ENCODE measurements at places on chromosomes 11 and 22. TPM values are rescaled to one million over a fixed set of nuclear protein-coding genes. Genes with fewer than 3 reads are reported as not detected.
A peak's percentile ranks its signal among the peaks of the same experiment; 100 is the strongest.

The OR10G8 gene
- total RNA-seq, result not detected

DNA sequence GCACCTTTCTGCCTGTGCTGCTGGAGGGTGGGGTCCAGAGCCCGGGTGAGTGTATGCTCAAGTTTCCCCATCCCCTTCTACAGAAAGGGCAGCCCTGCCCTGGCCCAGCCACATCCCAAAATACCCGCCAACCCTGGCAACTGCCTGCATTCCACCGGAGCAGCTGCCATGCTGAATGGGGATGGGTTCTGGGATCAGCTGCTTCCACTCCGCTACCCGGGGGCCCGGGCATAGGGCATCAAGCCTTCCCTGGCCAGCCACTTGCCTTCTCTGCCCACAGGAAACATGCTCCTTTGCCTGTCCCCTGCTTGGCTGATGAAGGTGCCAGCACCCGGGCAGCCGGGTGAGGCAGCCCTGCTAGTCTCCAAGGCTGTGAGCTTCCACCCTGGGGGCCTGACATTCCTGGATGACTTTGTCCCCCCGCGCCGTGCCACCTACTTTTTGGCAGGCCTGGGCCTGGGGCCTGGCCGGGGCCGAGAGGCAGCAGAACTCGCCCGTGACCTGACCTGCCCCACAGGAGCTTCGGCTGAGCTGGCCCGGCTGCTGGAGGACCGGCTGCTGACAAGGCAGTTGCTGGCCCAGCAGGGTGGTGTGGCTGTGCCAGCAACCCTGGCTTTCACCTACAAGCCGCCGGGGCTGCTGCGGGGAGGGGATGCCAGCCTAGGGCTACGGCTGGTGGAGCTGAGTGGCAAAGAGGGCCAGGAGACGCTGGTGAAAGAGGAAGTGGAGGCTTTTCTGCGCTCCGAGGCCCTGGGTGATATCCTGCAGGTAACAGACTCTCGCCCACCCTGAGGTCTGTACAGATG is 3.2 kb downstream of the CARNS1 start:
- DNase-seq, result peak; percentile 61

DNA sequence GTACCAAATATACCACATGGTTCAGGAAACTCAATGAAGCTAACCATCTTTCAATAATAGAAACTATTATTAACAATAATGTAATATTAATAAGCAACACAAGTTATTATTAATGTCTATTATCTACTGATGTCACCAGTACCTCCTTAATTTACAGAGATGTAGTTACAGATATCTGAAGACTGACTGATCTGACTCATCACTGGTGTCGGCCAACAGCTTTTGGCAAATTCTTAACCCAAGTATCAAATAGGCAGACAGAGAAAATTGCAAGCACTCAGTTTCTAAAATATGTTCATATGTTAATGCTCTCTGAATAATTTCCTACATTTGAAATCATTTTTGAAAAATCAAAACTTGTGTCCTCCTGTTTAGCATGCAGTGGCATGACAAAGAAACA is 100.4 kb upstream of the DDI1 start:
- DNase-seq, result no peak

DNA sequence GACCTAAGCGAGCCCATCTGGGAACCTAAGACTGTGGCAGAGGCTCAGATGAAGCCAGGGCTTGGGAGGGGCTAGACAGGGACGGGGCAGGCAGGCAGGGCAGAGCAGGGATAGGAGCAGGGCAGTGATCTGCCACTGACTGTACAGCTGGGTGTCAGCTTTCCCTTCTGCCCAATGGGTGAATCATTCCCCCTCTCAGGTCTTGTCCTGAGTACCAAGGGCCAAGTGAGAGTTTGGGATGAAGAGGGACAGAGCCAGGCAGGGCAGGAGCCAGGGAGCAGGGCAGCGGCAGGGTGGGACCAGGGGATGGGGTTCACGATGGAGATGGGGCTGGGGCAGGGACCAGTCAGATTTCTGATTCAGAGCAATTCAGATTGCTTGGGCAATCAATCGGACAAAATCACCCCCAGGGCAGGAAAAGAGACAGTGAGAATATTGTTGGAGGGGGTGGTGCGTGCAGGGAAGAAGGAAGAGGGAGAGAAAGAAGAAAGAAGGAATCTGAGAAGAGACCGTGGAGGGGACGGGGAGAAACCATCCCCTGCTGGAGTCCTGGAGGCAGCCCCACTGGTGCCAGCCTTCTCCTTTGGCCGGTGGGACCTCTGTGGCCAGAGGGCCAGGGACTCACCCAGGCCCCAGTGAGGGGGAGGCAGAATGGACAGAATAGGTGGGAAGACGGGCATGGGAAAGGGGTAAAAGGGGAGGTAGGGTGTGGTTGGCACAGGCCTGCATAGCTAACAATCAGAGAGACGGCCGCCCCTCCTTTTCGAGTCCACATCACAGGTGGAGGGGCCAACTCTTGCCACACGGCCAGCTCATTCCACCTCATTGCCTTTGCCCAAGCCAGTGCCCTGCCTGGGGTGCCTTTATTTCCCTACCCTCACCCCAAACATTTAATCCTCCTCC is 47.2 kb downstream of the CYTH4 start:
- DNase-seq, result no peak

DNA sequence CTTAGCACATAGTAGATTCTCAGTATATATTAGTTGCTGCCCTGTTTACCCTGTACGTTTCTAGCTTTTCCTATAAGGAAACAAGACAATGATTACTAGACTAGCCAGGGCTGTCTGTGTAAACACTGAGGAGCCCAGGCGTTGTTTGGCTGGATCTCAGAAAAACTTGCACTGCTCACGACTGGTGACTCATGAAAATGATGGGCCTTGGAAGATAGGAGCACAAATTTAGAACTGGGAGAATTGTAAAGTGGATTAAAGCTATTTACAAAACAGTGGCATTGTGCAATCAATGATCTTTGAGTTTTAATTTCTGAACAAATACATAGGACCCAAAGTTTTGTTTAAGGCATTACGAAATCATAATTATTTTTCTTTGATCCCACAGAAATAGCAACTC is 276.9 kb downstream of the FAM76B start:
- no peak for DNase-seq

DNA sequence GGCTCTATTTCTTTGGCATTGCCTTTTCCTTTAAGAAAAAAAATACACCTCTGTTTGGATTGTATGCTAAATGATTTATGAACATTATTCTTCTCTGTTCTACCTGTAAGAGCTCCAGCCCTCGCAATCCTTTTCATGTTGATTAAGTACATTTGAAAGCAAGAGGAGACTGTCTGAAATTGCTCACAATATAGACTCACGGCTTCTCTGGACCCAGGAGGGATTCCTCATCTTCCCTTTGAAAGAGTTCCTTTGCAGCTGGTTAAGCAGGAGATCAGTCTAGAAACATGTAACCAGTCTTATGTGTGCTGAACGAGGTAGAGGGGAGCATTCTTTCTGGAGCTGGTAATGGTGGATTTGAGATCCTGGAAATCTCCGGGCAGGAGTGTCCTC is 47.4 kb downstream of the PKNOX2 start:
- DNase-seq, result no peak

GRCh38 chr11:124068601-124069110 is 27.5 kb upstream of the OR10G7 start:
- DNase-seq, result no peak

GRCh38 chr11:131712897-131713296 is 342.5 kb downstream of the NTM start:
- DNase-seq, result no peak

DNA sequence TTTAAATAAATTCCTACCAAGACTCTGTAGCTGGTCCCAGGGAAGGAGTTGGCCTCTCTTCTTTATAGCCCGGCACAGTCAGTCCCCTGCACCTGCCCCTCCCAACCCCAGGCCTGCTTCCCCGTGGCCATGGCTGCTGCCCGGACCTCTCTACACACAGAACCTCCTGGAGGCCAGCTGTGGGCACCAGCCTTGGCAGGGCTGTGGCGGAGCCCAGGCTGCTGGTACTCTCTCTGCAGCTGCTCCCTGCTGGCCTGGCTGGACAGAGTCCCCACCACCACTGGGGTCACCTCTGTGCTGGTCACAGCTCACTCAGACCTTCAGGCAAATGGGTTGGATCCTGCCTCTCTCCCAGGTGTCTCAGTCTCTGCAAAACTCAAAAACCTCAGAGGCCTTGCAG is 69.3 kb downstream of the LRP5 start:
- no peak for DNase-seq

DNA sequence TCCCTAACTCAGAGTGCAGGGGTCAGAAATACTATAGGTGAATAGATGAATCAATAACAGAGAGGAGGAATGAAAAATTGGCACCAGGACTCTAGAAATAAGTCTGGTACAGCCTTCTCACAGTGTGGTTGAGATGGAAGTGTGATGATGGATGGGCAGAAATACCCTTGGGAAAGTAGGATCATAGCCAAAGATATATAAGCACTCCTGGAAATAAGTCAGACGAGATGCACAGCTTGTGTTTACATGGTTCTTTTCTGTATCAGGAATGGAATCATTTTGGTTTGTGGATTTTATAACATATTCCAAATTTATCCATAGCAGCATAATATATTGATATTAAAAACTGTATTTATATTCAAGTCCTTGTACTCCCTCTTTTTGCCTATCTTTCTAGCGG is 33.5 kb upstream of the SEZ6L start:
- no peak for DNase-seq

Data from activated B cell treated with CpG ODN at 0.5 μM for 24 hours (primary cell).